ENCODE measurements at places on chromosomes 1 and 21.

DNA sequence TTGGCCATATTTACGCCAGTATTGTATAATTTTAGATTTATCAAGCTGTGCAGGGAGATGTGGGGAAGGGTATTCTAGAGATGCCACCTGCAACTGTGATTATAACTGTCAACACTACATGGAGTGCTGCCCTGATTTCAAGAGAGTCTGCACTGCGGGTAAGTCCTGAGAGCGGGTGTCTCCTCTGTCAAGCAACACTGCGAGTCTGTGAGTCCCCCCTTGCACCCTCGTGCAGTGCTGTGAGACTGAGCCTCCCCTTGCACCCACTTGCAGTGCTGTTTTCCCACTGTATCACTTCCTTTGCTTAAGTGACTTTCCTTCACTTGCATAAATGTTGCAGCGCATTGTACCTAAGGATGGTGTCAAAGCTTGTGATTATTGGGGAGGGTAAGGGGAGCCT lies 75.0 kb downstream of the TPR start:
- no peak for DNase-seq

DNA sequence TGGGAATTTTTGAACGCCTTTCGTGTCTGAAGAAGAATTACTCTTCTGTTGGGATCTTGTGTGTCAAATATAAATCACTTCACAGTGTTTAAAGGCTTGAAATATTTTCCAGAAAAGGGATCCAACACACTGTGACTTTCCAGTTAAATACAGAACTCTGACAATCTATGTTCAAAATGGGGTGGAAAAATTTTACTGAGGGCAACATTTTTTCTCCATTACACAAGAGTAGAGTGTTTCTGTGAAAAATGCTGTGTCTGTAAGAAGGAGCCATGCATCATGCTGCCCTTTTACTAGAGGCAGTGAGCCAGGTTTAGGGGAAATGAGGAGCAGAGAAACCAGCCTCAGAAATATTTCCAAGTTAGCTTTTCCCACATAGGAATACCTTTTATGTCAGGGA lies 86.5 kb downstream of the VPS13D start:
- no peak for DNase-seq

GRCh38 chr1:4755301-4755845 lies 101.0 kb downstream of the AJAP1 start:
- DNase-seq: no peak

DNA sequence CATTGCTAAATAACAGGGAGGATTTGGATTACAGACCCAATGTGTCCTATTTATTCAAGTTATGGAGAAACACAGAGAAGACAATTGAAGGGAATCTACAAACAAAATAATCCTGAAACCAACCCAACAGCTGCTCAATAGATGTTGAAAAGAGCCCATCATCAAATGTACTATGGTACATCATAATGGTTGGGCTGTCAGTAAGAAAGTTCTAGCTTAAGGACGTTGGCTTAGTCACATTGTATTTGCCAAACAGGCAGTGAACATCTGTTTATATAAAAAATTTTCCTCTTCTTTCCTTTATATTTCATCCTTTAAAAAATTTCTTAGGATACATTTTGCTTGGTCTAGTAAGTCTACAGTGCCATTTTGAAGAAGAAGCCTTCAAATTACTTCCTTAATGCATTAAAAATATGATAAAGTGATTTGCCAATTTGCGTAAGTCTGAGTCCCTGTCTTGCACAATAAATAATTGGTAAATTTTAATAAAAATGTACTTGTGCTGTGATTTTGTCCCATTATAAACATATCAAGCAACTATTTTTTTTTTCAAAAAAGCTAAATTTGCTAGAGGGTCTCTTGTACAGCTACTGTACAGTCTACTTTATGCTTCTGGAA lies 14.4 kb downstream of the MAP3K7CL start:
- DNase-seq: no peak

GRCh38 chr1:195071461-195071860 lies 1536.8 kb downstream of the KCNT2 start:
- no peak for DNase-seq

DNA sequence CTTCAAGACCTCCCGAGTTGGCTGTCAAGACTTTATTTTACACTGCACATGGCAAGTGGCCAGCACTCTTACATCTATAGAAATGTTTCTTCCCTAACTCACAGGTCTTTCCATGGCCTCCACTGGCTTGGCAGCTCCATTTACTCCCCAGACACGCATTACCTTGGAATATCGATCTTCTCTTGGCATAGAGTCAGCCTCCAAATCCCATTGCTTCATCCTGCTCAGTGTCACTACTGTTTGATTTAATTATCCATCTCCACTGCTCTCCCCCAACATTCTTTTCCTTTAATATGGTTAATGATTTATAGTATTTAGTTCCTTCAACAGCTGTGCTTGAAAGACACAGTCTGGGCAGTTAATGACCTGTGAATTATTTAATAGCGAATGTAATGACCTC lies 241.2 kb upstream of the MAP1LC3C start:
- no peak for DNase-seq

DNA sequence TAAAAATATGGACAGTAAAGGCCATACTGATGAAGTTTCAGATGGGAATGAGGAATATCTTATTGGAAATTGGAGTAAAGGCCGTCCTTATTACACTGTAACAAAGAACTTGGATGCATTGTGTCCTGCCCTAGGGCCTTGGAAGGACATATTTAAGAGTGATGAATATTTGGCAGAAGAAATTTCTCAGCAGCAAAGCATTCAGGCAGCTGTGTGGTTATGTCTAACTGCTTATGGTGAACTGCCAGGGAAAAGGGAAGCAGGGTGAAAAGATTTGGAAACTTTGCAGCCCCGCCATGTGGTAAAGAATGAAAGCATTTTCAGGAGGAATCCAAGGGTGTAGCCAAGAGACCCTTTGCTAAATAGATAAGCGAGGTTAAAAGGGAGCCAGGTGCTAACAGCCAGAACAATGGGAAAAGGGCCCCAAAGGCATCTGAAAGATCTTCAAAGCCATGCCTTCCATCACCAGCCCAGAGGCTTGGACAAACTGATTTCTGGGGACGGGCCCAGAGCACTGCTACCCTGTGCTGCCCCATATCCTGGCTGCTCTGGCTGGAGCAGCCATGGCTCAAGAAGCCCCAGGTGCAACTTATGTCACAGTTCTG lies 200.0 kb downstream of the PTPRU start:
- DNase-seq: no peak

DNA sequence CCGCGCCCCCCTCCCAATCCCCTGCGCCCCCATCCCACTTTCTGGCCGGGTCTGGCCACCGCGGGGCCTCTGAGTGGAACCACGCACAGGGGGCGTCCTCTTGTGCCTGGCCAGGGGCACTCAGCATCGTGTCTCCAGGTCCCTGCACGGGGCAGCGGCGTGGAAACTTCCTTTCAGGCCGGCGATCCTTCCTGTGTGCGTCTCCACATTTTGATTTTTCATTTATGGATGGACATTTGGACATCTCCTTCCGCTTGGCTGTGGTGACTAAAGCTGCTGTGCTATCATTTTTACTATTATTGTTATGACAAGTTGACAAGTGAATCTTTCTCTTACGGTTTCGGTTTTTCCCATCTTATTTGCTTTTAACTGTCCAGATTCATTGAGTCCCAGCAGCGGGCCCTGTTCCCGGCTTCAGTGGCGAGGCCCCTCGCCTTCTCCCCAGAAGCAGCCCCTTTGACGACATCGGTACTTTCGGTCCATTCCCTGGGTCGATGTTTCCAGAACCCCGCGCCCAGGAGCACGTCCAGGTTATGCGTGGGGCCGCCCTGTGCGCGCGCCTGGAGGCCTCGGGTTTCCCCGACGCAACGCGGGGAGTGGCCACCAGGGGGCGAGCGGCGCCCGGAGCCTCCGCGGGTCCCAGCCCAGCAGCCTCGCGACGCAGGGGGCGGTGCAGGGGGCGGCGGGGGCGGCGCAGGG lies 12.4 kb upstream of the SLC19A1 start:
- DNase-seq: peak; percentile 94
